Heart right ventricle (tissue), 16 donors: ENCODE measurements at places on chromosomes 12 and 14. TPM values are rescaled to one million over a fixed set of nuclear protein-coding genes. Genes with fewer than 3 reads are reported as not detected.

- no peak overlapping the region for H3K27ac ChIP-seq
- no peaks in the 10 kb centered on the region for H3K27me3 ChIP-seq
- peaks cover 4% of the 10 kb centered on the region for H3K36me3 ChIP-seq
- no peaks in the 10 kb centered on the region for H3K4me1 ChIP-seq
- no peak overlapping the region for H3K4me3 ChIP-seq
- no peak for DNase-seq
Observed at GRCh38 chr14:52473557-52473956, 78.7 kb downstream of the TXNDC16 start.

GRCh38 chr12:9273276-9273675 is 65.1 kb upstream of the PZP start:
- H3K4me1 ChIP-seq = no peaks in the 10 kb centered on the region
- no peaks in the 10 kb centered on the region for H3K27me3 ChIP-seq
- no peaks in the 10 kb centered on the region for H3K36me3 ChIP-seq

DNA sequence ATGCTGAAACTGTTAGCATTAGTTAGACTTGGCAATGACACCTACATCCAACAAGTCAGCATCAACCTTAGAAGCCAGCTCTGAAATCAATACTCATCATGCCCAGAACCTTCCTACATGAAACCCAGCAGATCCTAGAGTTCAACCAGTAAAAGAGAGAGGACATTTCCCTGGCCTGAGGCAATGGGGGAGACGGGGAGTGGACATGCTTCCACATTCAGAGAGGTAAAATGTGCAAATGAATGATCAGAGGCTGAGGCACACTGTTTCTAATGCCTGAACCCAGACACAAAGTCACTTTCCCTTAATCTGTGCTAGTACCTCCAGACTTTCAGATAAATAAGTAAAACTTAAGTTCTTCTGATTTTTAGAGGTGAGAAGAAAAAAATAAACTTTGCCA is 34.5 kb downstream of the ERO1A start:
- no peak overlapping the region for H3K27ac ChIP-seq
- no peaks in the 10 kb centered on the region for H3K4me1 ChIP-seq
- H3K27me3 ChIP-seq = no peaks in the 10 kb centered on the region
- H3K4me3 ChIP-seq = no peak overlapping the region

DNA sequence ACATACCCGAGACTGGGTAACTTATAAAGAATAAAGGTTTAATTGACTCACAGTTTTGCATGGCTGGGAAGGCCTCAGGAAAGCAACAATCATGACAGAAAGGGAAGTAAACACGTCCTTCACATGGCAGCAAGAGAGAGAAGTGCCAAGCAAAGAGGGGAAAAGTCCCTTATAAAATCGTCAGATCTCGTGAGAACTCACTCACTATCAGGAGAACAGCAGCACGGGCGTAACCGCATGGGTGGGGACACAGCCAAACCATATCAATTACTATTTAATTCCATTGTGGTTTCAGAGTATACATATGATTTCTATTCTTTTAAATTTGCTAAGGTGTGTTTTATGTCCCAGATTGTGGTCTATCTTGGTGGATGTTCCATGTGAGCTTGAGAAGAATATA is 117.9 kb downstream of the SCAF11 start:
- DNase-seq = no peak
- no peak overlapping the region for H3K4me3 ChIP-seq
- H3K4me1 ChIP-seq = no peaks in the 10 kb centered on the region
- H3K27me3 ChIP-seq = no peaks in the 10 kb centered on the region
- peaks cover 8% of the 10 kb centered on the region for H3K36me3 ChIP-seq

- peaks cover 15% of the 10 kb centered on the region for H3K4me1 ChIP-seq
- H3K27ac ChIP-seq = peak overlapping the region; percentile 13
- H3K27me3 ChIP-seq = no peaks in the 10 kb centered on the region
- H3K4me3 ChIP-seq = no peak overlapping the region
- no peak for DNase-seq
- no peaks in the 10 kb centered on the region for H3K36me3 ChIP-seq
Observed at GRCh38 chr14:50362764-50363713, 33.6 kb downstream of the CDKL1 start.

The GLT1D1 gene
- 0.27 TPM for total RNA-seq
